Stomach (tissue), 19 donors: ENCODE measurements at places on chromosomes 16 and 17. TPM values are rescaled to one million over a fixed set of nuclear protein-coding genes. Genes with fewer than 3 reads are reported as not detected.

GRCh38 chr17:55343900-55344513 lies 77.6 kb downstream of the MMD start:
- DNase-seq: no peak
- H3K27me3 ChIP-seq: peaks cover 4% of the 10 kb centered on the region
- H3K36me3 ChIP-seq: no peaks in the 10 kb centered on the region
- H3K4me3 ChIP-seq: no peak overlapping the region

Gene CIITA
- 7.2 TPM for total RNA-seq

Gene GDPD1
- total RNA-seq: 1.7 TPM

GRCh38 chr16:29813644-29814562 lies 1.9 kb downstream of the PRRT2 start:
- peaks cover 60% of the 10 kb centered on the region for H3K4me1 ChIP-seq
- no peak overlapping the region for H3K27ac ChIP-seq
- no peak overlapping the region for H3K4me3 ChIP-seq
- peak; percentile 28 for DNase-seq
- H3K27me3 ChIP-seq: no peaks in the 10 kb centered on the region
- H3K36me3 ChIP-seq: peaks cover 27% of the 10 kb centered on the region

DNA sequence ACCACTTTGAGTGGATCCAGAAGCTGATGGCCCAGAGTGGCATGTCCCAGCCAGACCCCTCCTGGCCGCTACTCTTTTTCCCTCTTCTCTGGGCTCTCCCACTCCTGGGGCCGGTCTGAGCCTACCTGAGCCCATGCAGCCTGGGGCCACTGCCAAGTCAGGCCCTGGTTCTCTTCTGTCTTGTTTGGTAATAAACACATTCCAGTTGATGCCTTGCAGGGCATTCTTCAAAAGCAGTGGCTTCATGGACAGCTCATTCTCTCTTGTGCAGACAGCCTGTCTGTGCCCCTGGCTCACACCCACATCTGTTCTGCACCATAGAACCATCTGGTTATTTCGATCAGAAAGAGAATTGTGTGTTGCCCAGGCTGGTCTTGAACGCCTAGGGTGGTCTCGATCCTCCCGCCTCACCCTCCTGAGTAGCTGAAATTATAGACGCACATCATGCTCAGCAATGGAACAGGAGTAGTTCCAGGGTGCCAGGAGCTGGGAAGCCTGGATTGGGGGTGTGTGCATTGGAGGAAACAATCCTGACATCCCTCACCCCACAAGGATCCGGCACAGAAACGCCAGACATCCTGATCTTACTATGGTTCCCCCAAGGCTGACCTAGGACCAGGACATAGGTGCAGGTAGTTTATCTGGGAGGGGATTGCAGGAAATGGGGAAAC lies 4.6 kb downstream of the PRSS21 start:
- H3K4me1 ChIP-seq: no peaks in the 10 kb centered on the region
- no peaks in the 10 kb centered on the region for H3K36me3 ChIP-seq
- no peak for DNase-seq
- no peak overlapping the region for H3K4me3 ChIP-seq
- peaks cover 3% of the 10 kb centered on the region for H3K27me3 ChIP-seq

Gene C17orf113
- total RNA-seq: 2.5 TPM

Gene ZNF232
- 7.5 TPM for total RNA-seq

Gene ZNF594
- total RNA-seq: 14.5 TPM

GRCh38 chr16:78163772-78164670 lies 64.6 kb downstream of the WWOX start:
- no peak overlapping the region for H3K27ac ChIP-seq
- DNase-seq: no peak
- no peak overlapping the region for H3K4me3 ChIP-seq
- H3K4me1 ChIP-seq: no peaks in the 10 kb centered on the region
- H3K36me3 ChIP-seq: no peaks in the 10 kb centered on the region

- H3K4me1 ChIP-seq: no peaks in the 10 kb centered on the region
- no peaks in the 10 kb centered on the region for H3K36me3 ChIP-seq
- no peak overlapping the region for H3K27ac ChIP-seq
- DNase-seq: no peak
- no peak overlapping the region for H3K4me3 ChIP-seq
Observed at GRCh38 chr17:65942592-65942991, 249.3 kb downstream of the CEP112 start.

- H3K4me1 ChIP-seq: peaks cover 51% of the 10 kb centered on the region
- peak overlapping the region; percentile 54 for H3K27ac ChIP-seq
- H3K36me3 ChIP-seq: peaks cover 75% of the 10 kb centered on the region
- H3K4me3 ChIP-seq: no peak overlapping the region
Observed at GRCh38 chr17:45096141-45096540, 35.0 kb downstream of the NMT1 start.

GRCh38 chr16:3673201-3673600 lies 18.7 kb downstream of the DNASE1 start:
- peaks cover 90% of the 10 kb centered on the region for H3K36me3 ChIP-seq
- H3K27ac ChIP-seq: no peak overlapping the region
- no peaks in the 10 kb centered on the region for H3K27me3 ChIP-seq
- DNase-seq: no peak

GRCh38 chr17:28907709-28908475 lies 5.0 kb upstream of the DHRS13 start:
- no peaks in the 10 kb centered on the region for H3K27me3 ChIP-seq
- H3K27ac ChIP-seq: peak overlapping the region; percentile 74
- H3K4me3 ChIP-seq: no peak overlapping the region
- H3K4me1 ChIP-seq: peaks cover 31% of the 10 kb centered on the region
- no peak for DNase-seq
- peaks cover 76% of the 10 kb centered on the region for H3K36me3 ChIP-seq

Gene KRTAP1-1
- not detected for total RNA-seq
